Stimulated activated CD4-positive, alpha-beta T cell treated with anti-CD3 and anti-CD28 coated beads, Interleukin-4, amount 100 ng/mL, for 24 hours (primary cell): ENCODE measurements at places on chromosomes 16 and 17.

DNA sequence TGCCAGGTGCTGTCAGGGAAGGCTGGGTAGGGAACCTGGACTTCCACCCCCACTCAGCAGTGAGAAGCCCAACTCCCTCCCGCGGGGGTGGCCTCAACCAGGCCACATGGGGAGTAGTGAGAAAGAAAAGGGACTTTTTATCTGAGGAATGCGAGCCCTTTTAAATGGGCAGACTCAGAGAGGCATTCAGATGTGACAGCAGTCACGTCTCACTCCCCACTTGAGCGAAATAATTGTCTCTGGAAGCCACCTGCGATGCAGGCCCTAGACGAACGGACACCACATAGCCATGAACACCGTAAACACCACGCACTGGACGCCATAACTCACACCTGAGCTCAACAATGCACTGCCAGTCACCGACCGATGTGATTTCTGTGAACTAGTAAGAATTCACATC is 11.9 kb upstream of the CD300E start:
- DNase-seq: no peak

- no peak for DNase-seq
Observed at GRCh38 chr16:83928341-83929055, 24.5 kb upstream of the OSGIN1 start.

DNA sequence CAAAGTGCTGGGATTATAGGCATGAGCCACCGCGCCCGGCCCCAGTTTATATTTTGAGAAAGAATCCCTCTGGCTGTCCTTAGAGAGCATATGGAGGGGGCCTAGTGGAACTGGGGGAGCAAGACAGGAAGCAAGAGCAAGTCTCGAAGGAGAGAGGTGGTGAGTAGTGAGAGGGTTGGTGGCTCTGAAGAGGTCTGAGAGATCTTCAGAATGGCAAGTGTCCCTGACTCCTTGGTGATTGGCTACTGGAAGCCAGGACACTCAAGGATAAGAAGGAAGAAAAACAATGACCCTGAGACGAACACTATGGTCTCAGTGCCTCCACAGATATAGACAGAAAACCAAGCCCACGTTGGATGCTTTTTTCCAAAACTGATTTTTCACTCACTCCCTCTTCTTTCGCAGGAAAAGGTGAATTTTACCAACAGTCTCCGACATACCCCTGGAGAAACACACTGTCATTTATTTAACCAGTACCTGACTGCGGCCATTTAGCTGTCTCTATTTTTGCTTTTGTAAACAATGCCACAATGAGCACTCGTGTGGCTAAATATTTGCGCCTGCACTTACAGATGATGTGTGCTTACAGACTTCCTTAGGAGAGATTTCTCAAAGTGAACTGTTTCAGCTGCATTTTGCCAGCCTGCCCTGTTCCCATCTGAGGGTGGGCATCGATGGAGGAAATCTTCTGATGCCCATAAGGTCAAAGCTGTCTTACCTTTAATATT is 15.9 kb upstream of the DOK4 start:
- no peak for DNase-seq

DNA sequence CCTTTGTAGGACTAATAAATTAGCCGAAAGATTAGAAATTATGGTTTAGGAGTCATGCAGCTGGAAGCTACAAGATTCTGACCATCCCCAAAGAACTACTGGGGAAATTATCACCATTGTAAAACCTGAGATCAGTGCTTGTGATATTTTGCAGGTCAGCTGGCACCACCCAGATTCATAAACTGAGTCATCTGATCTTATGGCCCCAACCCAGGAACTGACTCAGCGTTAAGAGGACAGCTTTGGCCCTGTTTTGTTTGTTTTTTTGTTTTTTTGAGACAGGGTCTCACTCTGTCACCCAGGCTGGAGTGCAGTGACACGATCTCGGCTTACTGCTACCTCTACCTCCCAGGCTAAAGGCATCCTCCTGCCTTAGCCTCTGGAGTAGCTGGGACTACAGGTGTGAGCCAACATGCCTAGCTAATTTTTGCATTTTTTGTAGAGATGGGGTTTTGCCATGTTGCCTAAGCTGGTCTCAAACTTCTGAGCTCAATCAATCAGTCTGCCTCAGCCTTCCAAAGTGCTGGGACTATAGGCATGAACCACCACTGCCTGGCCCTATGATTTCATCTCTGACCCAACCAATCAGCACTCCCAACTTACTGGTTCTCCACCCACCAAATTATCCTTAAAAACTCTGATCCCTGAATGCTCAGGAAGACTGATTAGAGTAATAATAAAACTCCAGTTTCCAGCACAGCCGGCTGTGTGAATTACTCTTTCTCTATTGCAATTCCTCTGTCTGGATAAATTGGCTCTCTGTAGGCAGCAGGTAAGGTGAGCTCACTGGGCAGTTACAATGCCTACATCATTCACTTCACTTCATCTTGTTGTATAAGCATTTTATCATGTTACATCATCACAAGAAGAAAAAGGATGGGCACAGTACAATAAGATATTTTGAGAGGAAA is 79.4 kb upstream of the KSR1 start:
- DNase-seq: no peak

DNA sequence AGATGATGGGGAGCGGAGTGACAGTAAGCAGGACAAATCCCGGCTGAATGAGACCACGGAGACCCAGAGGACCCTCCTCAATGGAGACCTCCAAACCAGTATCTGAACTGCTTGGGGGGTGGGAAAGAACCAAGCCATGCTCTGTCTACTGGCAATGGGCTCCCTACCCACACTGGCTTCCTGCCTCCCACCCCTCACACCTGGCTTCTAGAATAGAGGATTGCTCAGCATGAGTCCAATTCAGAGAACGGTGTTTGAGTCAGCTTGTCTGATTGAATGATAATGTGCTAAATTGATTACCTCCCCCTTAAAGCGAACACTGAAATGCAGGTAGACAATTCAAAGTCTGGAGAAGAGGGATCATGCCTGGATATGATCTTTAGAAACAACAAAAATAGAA is 5.5 kb downstream of the SSTR2 start:
- no peak for DNase-seq
